ENCODE measurements at places on chromosomes 12 and 14. TPM values are rescaled to one million over a fixed set of nuclear protein-coding genes. Genes with fewer than 3 reads are reported as not detected.

IFNG-AS1 gene
- polyA plus RNA-seq: 0.29 TPM

NR1H4 gene
- 9.6 TPM for polyA plus RNA-seq

PFKM gene
- 15.6 TPM for polyA plus RNA-seq

TOMM20L gene
- polyA plus RNA-seq: 0.25 TPM

TMEM63C gene
- polyA plus RNA-seq: 1.8 TPM

SERPINA12 gene
- polyA plus RNA-seq: not detected

AMN1 gene
- 2.4 TPM for polyA plus RNA-seq

Measured in sigmoid colon (tissue), 7 donors.